ENCODE measurements at places on chromosomes 7 and 10. TPM values are rescaled to one million over a fixed set of nuclear protein-coding genes. Genes with fewer than 3 reads are reported as not detected.
A peak's percentile ranks its signal among the peaks of the same experiment; 100 is the strongest.

FAM25C gene
- not detected for total RNA-seq

HOXA6 gene
- total RNA-seq, result not detected

HOXA7 gene
- not detected for total RNA-seq

HMX3 gene
- not detected for total RNA-seq

DNA sequence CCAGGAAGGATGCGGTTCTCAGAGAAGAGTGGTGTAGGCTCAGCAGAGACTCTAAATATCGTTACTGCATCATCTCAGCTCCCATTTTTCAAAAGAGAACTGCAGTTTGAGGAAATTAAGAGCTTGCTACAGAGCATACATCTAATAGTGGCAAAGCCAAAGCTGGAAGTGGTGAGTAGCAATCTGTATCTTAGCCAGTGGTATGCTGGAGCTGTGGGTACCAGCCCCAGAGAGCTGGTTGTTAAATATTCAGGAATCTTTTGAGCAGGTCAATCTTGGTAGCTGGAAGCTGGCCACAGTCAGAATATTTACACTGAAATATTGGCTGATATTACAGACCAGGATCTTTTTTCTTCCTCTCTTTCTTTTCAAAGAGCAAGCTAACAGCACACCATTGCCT is 88.4 kb upstream of the STEAP1B start:
- no peak overlapping the region for H3K27ac ChIP-seq
- no peaks in the 10 kb centered on the region for H3K36me3 ChIP-seq
- peaks cover 6% of the 10 kb centered on the region for H3K4me1 ChIP-seq
- H3K4me3 ChIP-seq, result no peak overlapping the region
- DNase-seq, result no peak

DNA sequence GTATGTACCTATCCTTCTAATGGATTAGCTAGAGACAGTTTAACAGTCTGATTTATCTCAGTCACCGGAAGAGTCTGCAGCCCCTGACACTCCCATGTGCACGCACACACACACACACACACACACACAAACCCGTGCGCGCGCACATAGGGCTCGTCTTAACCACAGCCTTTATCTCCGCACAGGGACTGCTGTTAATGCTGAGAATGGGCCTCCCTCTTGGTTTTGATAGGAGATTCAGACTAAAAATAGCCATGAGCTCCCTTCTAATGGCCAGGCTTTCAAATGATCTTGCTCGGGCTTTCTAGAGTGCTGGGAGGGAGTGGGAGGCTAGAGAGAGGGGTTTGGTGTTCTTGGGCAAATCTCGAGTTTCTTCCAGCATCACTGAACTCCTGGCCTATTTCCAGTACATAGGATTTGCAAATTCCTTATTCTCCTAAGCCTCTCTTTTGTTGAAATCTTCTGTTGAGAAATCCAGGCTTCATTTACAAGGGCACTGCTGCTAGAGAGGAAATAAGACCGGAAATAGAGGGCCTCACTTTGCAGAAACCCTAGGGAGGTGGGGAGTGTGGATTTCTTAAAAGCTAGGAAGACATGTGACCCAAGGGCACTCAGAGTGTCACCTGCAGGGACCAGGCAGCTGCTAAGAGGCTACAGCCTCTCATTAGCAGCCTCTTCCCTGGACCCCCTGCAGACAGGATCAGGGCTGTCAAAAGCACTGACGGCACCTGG is 2.4 kb downstream of the TMEM72 start:
- H3K4me3 ChIP-seq, result no peak overlapping the region
- peak overlapping the region; percentile 24 for H3K27ac ChIP-seq
- H3K36me3 ChIP-seq, result no peaks in the 10 kb centered on the region
- no peak for DNase-seq
- H3K4me1 ChIP-seq, result peaks cover 15% of the 10 kb centered on the region

DNA sequence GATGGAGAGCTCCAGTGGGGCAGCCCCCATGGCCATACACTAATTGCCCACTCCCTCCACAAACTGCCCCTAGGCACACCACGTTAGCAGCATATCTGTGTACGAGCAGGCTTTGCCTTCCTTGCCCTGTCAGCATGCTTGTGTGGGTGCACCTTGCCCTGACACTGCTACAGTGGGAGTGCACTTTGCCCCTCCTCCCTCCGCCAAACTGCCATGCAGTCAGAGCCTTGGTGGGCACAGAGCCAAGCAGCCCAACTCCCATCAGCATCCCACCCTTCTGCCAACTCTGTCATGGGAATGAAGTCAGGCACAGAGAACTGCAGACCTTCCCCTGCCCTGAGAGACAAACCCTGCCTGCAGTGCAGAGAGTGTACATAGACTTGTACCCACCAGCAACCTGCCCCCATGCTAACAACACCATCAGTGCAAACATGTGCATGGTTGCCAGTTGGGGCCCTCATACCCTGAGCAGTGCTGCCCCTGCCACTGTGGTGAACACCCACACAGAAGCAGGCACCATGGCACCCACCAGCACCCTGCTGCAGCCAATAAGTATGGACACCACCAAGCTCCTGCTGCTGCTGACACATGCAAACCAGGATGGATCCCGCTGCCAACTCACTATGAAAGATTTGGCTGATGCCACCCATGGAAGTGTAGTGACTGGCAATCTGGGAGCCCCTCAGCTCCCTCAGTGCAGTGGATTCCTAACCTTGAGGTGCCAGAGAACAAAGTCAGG is 1197.7 kb upstream of the CELF2 start:
- no peaks in the 10 kb centered on the region for H3K36me3 ChIP-seq
- no peak overlapping the region for H3K27ac ChIP-seq
- H3K4me1 ChIP-seq, result no peaks in the 10 kb centered on the region
- DNase-seq, result no peak

- no peak overlapping the region for H3K4me3 ChIP-seq
- no peaks in the 10 kb centered on the region for H3K27me3 ChIP-seq
- H3K4me1 ChIP-seq, result no peaks in the 10 kb centered on the region
- DNase-seq, result no peak
- H3K27ac ChIP-seq, result no peak overlapping the region
Measured at GRCh38 chr7:120553491-120553890, 280.5 kb downstream of the KCND2 start.

DNA sequence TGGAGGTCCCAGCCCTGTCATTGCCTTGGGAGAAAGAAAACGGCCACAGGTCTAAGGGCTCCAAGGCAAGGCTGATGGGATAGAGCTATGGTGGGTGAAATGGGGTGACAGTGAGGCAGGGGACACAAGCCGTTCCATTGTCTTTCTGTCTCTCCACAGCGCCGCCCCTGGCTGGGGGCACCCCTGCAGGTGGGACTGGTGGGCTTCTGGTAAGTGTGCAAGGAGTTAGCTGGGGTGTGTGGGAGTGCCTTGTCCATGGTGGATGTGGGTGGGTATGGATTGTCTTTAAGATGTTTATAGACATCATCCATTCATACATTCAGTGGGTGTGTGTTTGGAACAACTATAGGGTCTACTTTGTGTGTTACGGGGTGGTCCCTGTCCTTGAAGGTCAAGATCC is 7.5 kb downstream of the SFXN3 start:
- peaks cover 25% of the 10 kb centered on the region for H3K4me1 ChIP-seq
- H3K4me3 ChIP-seq, result no peak overlapping the region
- peaks cover 6% of the 10 kb centered on the region for H3K36me3 ChIP-seq
- no peak overlapping the region for H3K27ac ChIP-seq
- no peaks in the 10 kb centered on the region for H3K27me3 ChIP-seq

GRCh38 chr7:26460351-26461085 is 168.9 kb downstream of the SNX10 start:
- H3K27me3 ChIP-seq, result peaks cover 48% of the 10 kb centered on the region
- no peaks in the 10 kb centered on the region for H3K36me3 ChIP-seq
- no peaks in the 10 kb centered on the region for H3K4me1 ChIP-seq
- no peak overlapping the region for H3K27ac ChIP-seq
